ENCODE measurements at places on chromosomes 7 and 10.
A peak's percentile ranks its signal among the peaks of the same experiment; 100 is the strongest.

- no peak for DNase-seq
Observed at GRCh38 chr10:133590970-133591359, 25.6 kb upstream of the SYCE1 start.

GRCh38 chr7:135281363-135281949 is 47.8 kb downstream of the STRA8 start:
- DNase-seq, result peak; percentile 69

DNA sequence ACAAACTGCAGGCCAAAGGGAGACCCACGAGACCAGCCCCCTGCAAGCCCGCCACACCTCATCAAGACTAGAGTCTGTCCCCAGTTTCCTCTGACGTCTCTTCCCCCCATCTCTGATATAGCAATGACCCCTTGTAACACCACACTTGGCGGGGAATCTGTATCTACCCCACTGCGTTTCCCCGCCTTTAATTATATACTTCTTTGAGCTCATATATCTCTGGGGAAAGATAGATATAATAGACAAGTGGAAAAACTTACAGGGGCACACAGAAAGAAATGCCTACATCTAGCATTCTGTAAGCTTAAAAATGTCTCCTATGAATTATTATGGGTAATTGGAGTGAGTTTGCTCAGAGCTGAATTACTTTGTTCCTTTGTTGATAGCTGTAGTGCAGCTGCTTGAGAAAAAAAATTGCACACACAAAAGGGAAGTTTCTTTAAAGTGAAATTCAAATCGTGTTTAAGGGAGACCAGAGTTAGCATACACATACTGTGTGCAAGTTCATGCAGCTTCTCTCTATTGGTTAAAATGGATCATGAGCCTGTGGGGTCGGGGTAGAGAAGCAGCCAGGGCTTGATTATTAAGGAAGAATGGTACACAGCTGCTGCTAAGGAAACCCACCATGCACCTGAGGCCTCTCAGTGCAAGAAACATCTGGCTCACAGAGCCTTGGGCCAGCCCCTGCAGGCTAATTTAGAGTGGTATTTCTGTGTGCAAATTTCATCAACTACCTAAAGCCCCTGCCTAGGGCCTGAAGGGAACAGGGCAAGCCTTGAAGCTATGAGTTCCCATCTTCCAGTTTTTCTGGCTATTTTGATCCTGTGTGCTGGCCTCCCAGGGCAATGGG is 32.5 kb downstream of the CDCA7L start:
- DNase-seq, result no peak

DNA sequence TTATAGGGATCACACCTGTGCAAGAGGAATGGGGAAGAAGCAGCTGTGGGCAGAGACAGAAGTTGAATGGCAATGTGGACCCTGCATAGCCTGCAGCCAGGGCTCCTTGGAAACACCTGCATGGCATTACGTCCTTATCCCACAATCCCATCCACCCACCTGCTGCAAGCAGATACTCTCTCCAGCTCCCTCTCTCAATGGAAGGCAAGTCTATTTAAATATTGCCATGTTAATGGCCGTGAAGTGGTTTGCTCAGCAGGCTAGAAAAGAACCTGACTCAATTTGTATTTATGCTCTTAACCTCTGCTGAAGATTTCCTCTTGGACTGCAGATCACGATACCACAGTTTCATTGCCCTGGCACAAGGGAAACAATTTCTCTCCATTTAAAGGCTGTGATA is 417.0 kb downstream of the TYW1 start:
- peak; percentile 71 for DNase-seq

- no peak for DNase-seq
Observed at GRCh38 chr7:84624527-84624926, 429.9 kb upstream of the SEMA3A start.

GRCh38 chr7:68148440-68148839 is 1151.8 kb downstream of the TYW1 start:
- peak; percentile 78 for DNase-seq

DNA sequence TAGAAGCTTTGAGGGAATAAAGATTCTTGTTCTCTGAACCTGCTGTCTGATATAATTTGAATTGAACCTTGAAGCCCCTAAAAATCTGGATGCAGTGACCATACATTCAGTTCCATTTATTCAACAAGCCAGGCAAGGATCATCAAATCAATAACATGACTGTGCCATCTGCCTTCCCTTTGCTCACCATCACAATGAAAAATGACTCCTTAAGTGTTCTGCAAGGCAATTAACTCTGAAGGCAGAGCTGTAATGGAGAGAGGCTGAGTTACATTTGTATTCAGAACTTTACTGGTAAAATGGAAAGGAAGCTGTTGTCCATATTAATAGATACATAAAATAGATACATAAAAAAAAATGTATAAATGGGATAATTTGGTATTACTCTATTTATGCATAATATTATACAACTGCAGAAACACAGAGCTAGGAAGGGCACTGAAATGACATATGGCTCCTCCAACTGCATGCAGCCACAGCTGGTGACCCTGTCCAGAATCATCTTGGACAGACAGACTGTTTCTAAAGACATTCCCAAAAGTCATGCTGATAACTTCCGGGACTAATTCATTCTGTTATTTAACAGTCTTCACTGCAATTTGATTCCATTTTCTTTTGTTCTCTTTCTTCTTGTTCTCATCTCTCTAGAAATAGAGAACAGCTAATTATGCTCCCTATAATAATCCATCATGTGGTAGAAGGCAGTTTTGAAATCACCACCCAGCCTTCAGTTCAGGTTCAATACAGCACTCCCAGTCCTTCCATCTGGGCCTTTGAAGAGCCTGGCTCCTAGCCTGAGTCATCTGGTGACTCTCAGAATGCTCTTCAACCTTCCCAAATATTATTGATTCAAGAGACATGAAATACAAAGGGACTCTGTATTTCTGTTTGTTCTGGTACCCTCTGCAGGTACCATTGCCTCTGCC is 412.6 kb downstream of the GFRA1 start:
- DNase-seq, result no peak

DNA sequence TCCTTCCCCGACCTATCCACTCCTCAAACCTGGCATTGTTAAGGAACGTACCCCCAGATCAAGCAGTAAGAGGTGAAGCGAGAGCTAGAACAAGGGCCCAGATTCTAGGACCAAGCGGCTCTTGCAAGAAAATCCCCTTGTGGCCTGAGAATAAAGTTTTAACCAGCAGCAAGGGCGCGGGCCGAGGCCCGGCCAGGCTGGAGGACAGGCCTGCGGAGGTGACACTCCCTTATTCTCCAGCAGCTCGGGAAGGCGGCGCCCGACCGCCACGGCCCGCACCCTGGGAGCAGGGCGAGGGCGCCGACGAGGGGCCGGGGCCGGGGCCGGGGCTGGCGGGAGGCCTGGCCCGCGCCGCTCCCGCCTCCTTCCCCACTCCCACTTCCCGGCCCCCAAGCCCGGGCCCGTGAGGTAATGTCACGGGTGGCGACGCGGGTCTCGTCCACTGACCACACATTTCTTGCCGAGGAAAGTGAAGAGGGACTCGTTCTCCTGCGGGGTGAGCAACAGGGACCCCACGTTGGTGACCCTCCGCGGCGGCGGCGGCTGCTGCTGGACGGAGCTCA is 551 bp downstream of the WASL start:
- DNase-seq, result no peak

DNA sequence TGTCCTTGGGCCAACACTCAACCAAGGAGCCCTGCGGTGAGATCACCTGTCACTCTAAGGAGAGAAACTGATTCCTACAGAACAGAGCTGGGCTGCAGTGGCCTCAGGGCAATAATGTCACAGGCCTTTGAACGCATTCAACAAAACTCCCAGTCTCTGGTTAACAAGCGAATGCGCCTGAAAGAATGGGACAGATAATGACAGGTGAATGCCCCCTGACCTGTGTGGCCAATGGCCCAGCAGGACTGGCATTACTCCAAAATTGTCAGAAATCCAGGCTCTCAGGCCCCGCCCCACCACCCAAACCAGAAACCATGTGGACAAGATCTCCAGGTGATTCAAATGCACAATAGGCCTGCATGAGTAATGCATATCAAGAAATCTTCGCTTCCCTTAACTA is 277.7 kb upstream of the KLF6 start:
- DNase-seq, result no peak

- peak; percentile 33 for DNase-seq
Observed at GRCh38 chr10:86376852-86377796, 10.5 kb upstream of the GRID1 start.

DNA sequence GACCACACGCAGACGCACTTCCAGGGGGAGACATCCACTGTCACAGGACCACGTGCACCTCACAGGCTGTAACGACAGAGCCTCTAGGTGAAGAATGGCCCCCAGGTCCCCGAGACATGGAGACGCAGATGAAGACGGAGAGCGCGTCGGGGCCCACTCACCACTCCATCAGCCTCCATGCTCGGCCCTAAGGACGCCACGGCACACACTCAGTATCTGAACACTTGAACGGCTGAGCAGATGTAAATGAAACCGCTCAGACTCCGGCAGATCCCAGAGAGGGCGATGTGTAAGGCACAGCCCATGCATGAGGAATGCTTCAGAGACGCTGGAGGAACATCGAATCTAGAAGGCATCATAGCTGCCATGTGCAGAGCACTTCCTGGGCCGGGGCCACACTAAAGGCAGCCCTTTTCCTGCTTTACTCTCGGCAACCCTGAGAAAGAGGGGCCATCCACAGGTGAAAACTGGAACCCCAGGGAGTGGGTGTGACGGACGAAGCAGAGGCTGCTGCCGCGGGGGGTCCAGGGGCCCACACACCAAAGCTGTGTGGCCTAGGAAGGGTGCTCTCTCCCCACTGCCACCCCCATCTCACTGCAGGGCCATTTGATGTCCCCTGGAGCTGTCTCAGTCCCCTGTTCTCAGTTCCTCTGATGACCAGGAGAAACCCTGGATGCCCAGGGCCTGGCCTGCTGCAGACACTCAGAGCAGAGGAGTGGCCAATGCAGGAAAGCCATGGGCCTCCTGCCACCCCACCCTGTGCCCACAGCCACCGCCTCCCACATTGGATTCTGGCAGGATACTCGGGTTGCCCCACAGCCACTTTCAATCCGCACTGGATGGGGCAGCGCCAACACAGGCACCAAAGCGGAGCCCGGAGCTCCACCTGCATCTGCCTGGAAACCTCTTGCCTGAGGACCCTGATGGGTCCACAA is 253.8 kb downstream of the MAD1L1 start:
- no peak for DNase-seq

DNA sequence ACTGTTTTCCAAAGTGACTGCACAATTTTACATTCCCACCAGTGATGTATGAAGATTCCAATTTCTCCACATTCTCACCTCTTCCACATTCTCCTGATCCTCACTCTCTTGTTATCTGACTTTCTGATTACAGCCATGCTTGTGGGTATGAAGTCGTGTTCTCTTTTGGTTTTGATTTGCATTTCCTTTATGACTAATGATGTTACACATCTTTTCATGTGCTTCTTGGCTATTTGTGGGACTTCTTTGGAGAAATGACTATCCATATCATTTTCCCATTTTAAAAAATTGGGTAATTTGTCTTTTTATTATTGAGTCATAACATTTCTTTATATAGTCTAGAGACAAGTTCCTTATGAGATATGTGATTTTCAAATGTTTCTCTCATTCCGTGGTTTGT is 10.5 kb upstream of the GIMAP8 start:
- DNase-seq, result no peak

- DNase-seq, result no peak
Observed at GRCh38 chr10:34195364-34196057, 619.6 kb downstream of the PARD3 start.

DNA sequence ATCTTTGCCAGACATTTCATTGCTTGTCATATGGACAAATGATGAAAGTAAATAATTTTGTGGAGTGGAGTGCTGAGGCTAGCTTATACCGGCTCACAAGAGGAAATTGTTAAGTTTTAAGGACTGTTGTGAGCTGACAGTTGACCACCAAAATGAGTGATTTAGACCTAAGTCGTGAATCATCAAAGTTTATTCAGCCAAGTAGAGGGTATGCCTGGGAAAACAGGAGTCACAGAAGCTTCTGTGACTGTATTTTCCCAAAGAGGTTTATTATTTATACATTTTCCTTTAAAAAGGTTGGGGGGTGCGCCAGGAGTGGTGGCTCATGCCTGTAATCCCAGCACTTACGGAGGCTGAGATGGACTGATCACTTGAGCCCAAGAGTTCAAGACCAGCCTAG is 21.8 kb downstream of the MRPS24 start:
- no peak for DNase-seq

DNA sequence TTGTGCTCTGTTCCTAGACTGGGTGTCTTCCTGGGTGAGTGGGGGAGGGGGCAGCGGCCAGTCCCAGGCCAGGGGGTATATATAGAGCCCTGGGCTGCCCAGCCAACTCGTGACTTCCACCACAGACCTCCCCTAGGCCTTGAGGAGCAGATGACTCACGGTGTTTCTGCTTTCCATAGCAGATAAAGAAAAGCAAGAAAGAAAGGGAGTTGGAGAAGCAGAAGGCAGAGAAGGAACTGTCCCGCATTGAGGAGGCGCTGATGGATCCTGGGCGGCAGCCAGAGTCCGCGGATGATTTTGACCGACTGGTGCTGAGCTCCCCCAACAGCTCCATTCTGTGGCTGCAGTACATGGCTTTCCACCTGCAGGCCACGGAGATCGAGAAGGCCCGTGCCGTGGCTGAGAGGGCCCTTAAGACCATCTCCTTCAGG is 10.1 kb downstream of the CALHM2 start:
- DNase-seq, result no peak

DNA sequence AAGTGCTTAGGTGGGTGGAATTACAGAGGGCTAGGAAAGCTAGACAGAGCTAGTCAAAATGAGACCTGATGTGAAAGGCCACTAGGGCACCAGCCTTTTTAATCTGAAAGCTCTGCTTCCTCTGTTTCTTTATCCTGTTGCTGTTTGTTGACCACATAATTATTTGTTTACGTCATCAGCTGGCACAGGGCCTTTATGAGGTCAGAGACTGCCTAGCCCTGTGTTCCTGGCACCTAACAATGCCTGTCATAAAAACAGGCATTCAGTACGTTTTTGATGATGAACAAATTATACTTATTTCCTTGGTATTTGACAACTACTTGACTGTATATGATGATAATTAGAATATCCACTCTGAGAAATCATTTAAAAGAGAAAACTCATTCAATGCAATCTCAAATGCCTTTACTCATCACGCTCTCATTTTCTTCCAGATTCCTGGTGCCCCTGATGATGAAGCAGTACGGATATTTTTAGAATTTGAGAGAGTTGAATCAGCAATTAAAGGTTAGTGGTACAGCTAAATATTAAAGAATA is 26.0 kb downstream of the RBM17 start:
- DNase-seq, result no peak

DNA sequence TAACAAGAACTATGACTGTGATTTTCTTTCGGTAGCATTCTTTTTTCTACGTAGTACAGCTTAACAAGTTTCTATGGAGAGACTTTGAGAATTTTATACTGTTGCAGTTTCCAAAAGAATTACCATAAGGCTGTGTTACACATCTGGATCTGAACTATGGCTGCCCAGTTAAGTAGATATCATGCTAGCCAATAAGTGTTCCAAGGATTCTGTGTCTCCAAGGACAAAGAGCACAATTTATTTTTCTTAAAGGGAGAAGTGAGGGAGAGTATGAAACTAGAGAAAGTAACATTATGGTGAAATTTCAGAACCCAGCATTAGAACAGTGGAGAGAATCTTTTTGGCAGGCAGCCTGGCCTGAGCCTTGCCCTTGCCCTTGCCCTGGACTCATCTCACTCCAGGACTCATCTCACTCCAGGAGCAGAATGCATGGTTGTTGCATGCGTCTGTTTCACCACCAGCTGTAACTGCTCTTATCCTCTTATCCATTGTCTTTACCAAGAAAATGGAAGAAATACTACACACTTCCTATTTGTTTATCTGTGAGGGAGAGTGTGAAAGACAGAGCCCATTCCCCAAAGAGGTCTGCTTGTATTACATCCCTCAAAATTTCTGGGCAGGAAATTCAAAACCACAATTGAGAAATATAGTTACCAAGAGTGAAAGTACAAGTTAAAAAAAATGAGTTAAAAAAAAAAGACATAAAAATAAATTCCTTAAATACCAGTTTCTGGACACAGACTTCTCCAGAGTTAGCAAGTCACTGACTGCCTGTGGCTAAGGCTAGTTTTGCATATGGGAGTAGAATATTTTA is 1067.5 kb downstream of the NRG3 start:
- DNase-seq, result no peak

All from NCI-H748 treated with DMSO at 0.1 percent for 48 hours (cell line).